ENCODE measurements at places on chromosomes 12 and 14.

DNA sequence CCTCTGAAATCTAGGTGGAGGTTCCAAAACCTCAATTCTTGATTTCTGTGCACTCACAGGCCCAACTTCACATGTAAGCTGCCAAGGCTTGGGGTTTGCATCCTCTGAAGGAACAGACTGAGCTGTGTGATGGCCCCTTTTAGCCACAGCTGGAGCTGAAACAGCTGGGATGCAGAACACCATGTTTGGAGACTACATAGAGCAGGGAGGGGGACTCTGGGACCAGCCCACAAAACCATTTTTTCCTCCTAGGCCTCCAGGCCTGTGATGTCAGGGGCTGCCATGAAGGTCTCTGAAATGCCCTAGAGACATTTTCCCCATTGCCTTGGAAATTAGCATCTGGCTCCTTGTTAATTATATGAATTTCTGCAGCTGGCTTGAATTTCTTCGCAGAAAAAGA lies 1025.9 kb upstream of the NOVA1 start:
- no peak for DNase-seq

- DNase-seq = no peak
Measured at GRCh38 chr14:65354715-65355114, 57.8 kb upstream of the FUT8 start.

DNA sequence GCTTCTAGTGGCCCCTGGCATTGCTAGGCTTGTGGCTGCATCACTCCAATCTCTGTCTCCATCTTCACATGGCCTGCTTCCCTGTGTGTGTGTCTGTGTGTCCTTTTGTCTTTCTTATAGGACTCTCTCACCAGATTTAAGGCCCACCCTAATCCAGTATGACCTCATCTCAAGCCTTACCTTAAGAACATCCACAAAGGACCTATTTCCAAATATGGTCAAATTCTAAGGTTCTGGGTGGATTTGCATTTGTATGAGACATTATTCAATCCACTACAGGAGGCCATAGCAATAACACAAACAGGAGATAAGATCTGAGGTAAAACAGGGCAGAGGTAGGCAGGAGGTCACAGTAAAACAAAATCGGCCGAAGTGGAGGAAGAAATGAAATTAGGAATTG lies 375.9 kb downstream of the BTG1 start:
- DNase-seq = no peak

DNA sequence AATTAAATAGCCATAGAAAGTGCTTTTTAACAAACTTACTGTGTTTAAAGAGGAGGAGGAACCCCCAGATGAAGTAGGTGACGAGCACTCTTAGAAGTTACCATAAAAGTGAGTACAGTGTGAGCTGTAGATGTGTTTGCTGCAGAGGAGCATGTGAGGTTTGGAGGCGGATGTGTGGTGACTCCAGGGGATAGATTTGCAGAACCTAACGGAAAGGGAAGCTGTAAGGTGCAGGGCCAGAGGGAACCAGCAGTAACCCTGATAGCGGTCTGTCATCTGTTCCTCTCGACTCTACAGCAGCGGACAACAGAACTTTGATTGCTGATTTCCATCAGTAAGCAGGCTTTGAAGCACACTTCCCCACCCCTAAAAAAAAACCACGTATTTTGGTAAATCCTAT lies 5.2 kb downstream of the CALM1 start:
- DNase-seq = no peak

- no peak for DNase-seq
Measured at GRCh38 chr12:22530-23201, 43.9 kb upstream of the IQSEC3 start.

DNA sequence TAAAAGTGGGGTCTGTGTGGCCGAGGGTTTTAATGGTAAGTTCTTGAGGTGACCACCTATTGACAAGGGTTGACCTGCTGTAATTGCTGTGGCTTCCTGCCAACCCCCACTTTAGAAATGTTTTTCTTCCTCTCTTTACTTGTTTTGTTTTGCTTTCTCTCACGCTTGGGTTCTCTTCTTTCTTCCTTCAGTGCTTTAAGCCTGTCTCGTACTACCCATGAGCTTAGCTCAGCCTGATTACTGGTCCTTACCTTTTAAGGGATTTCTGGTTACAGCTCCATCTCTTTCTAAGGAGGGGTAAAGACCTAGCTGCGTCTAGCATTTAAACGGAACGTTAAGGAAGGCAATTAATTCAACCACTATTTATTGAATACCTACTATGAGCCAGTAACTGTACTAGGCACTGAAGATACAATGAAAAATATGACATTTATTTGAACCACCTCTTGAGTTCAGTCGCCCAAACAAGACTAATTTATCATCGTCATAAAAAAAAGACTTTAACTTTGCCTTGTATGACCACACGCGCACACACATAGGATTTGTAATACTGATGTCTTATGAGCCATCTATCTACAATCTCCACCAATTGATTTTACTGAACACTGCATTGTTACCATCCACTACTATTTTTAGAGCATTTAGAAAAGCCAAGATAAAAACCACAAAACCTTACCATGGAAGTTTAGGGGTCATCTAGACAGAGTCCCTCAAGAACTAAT lies 888 bp upstream of the PPP1R12A start:
- peak; percentile 35 for DNase-seq

GRCh38 chr14:65501328-65501727 lies 88.8 kb downstream of the FUT8 start:
- no peak for DNase-seq

DNA sequence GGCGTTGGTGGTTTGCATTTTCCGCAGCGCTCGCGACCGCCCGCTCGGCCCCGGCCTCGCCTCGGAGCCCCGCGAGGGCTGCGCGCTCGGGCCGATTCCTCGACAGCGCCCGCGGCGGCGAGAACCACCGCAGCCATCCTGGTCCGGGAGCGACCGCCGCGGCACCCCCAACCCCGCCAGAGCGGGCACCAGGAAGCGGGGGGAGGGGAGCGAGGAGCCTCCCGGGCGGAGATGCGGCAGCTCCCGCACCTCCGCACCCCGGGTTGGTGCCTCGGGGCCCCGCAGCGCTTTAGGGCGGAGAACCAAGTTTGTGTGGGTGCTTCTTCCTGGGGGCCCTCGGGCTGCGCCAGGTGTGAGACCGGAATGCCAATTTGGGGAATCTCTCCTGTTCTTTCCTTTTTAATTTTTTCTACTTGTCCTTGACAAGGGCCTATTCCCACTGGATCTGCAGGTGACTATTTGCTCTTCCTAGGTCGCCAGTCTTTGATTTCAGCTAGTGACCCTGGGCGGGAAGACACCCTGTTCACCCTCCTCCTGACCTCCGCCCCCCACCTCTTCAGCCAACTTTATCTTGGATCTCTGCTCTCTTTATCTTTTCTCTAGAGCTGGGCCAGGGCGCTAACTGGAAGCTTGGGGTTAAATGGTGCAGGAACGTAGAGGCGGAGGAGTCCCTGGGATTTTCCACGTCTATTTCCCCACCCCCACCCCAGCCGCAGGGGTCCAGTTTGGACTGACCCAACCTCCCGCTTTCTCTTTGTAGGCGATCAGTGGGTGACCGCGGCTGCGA lies at the start of gene SOCS2:
Gene SOCS2, plus strand, starts transcription at position 751 of the 787 bp plus-strand sequence. CDS start 223 bp downstream, outside the sequence.
- no peak for DNase-seq

- no peak for DNase-seq
Measured at GRCh38 chr14:37591941-37592481, 3.0 kb downstream of the FOXA1 start.

DNA sequence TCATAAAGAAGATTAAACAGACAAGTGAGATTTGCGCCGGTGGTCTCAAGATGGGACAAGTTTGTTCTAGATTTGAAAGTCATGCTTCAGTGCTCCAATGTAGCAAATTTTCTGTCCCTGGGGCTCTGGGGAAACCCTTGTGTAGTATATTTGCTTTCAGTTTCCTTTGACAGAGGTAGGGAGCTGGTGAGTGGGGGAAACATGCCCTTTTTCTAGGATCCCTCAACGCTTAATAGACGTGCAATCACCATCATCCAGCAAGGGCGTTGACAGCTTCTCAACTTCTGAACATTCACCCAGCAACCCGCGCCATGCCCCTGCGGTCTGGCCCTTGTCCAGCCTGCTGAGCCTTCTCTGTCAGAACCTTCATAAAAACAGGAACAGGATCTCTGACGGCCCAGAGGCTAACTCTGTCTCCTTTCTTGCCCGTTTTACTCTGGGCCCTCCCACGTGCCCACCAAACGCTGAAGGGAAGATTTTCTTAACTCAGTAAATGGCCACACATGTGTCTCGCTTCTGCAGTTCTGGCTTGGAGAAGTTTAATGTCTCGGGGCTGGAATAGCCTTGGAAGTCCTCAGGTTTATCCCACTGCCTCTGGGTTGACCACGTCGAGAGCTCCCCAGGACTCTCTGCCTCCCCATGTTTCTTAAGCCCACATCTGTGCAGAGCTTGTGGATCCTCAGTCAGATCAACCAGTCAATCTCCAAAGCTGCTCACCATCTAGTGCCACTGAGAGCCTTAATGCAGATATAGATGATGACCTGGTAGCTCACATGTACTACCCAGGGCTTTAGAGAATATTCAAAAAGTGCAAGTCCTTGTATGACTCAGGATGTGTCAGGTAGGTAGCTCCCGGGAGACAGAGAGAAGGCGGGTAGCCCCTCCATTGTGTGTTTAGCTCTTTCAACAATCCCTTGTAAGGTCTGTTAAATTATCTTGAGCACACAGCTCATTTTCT lies 58.1 kb upstream of the CCND2 start:
- DNase-seq = peak; percentile 60

- peak; percentile 69 for DNase-seq
Measured at GRCh38 chr12:46386877-46387629, 14.5 kb upstream of the SLC38A2 start.

- DNase-seq = no peak
Measured at GRCh38 chr14:55129428-55130195, 560 bp downstream of the LGALS3 start.

GRCh38 chr12:50505675-50506530 lies 1.1 kb downstream of the DIP2B start:
- DNase-seq = no peak

- DNase-seq = no peak
Measured at GRCh38 chr14:68694516-68695235, 98.2 kb downstream of the ZFP36L1 start.

GRCh38 chr12:123743002-123743401 lies 19.1 kb upstream of the DNAH10 start:
- no peak for DNase-seq

GRCh38 chr12:119115296-119115905 lies 63.3 kb upstream of the HSPB8 start:
- DNase-seq = peak; percentile 5

DNA sequence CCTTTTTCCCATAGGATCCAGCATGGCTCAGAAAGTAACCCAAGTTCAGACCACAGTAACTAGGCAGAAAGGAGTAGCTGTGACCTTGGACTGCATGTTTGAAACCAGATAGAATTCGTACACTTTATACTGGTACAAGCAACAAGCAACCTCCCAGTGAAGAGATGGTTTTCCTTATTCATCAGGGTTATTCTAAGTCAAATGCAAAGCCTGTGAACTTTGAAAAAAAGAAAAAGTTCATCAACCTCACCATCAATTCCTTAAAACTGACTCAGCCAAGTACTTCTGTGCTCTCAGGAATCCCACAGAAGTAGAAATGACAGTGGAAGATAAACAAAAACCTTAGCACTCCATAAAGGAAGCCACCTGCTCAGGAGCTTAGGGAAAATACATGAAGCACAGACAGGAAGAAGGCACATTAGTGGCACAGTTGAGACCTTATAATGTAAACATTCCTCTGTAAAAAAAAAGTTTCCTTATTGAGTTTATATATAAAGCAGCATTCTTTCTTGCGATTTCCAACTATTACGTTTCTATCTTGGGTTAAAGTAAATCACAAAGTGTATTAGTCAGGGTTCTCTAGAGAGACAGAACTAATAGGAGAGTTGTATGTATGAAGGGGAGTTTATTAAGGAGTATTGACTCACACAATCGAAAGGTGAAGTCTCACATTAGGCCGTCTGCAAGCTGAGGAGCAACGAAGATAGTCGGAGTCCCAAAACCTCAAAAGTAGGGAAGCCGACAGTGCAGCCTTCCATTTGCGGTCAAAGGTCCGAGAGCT lies 398.4 kb downstream of the DAD1 start:
- DNase-seq = no peak

GRCh38 chr12:6084969-6085450 lies 39.5 kb downstream of the VWF start:
- no peak for DNase-seq

DNA sequence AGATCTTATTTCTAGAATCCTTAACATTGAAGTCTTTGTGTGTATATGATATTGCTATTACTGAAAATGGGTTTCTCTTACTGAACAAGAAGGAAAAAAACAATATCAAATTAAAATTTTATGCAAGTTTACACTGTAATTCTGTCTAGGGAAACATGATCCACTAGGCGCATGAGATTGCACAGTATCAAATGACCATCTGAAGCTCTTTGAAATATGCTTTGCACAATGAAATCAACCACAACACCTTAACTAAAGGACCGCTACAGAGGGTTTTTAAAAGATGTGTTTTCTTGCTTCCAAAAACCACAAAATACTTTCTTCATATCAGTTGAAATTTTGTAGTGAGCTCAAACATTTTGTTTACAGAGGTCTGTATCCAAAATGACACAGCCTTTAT lies 15.1 kb upstream of the KERA start:
- no peak for DNase-seq

DNA sequence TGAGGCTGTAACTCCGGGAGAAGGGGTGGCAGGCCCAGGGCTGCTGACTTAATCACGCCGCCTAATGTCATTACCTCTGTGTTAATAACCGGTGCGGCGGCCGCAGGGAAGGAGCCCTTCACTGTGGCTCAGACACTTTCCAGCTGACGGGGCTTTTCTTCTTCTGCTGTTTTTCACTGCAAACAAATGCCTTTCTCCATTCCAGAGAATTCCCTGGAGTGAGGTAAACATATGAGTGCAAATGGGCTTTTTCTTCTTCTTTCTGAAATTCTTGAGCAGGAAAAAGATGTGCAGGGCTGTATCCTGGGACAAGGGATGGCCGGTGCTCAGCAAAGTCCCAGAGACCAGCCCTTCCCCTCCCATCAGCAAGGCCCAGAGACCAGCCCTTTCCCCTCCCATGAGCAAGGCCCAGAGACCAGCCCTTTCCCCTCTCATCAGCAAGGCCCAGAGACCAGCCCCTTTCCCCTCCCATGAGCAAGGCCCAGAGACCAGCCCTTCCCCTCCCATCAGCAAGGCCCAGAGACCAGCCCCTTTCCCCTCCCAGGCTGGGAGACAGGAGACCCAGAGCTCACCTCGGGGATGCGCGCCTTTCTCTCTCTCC lies 33.4 kb upstream of the FAM181A start:
- DNase-seq = no peak

GRCh38 chr12:21851151-21851550 lies 76.6 kb upstream of the KCNJ8 start:
- DNase-seq = no peak

GRCh38 chr14:23217032-23218020 lies 20.4 kb upstream of the RNF212B start:
- no peak for DNase-seq

DNA sequence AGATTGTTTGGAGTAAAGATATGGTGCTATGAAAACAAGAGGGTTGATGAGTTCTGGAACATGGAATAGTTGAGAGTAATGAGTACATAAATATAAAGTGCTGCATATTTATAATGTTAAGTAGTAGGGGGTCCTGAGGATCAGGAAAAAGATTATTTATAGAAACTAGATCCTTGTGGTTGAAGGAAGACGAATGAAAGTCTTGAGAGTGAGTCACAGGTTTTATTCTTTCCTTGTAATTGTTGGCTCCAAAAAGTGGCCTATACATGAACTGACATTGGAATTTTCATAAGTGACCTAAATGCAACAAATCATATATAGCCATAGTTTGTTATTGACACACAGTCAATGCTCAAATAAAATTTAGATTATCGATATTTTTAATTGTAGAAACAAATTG lies 440.4 kb upstream of the PRICKLE1 start:
- DNase-seq = no peak

- peak; percentile 70 for DNase-seq
Measured at GRCh38 chr12:12505544-12506495, 56.8 kb downstream of the DUSP16 start.

GRCh38 chr12:117836476-117836875 lies 132.3 kb downstream of the KSR2 start:
- no peak for DNase-seq
